ENCODE measurements at places on chromosomes 5 and 9. TPM values are rescaled to one million over a fixed set of nuclear protein-coding genes. Genes with fewer than 3 reads are reported as not detected.

- 0 out of 2 replicates have a peak, but pooled peaks cover 4% of the 10 kb centered on the region for H3K36me3 ChIP-seq
- peak overlapping the region; percentile 85 for H3K27ac ChIP-seq
- no peak for DNase-seq
- no peaks in the 10 kb centered on the region for H3K27me3 ChIP-seq
- H3K4me1 ChIP-seq = peaks cover 25% of the 10 kb centered on the region
These were observed 977 bp upstream of the PAM start for GRCh38 chr5:102753889-102754766.

Gene FAM78A
- 0.03 TPM for total RNA-seq

Gene SPZ1
- total RNA-seq = not detected

DNA sequence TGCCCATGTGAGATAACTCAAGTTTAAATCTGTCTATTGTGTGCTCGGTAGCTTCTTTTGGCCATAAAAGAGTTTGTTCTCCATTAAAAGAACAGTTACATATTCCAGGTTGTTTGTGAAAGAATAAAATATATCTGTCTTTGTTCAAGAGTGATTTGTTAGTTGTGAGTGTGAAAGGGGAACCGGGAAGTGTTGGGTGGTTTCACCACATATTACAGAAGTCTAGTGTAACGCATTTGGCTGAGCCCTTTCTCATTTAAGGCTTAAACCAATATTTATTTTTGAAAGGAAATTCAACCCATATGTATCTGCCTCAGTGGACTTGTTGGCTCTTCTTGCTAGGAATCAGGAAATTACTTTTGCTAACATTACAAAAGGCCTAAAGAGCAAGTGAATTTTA lies 54.1 kb upstream of the DMRTA1 start:
- H3K27me3 ChIP-seq = no peaks in the 10 kb centered on the region
- DNase-seq = no peak
- H3K4me1 ChIP-seq = peaks cover 4% of the 10 kb centered on the region
- no peak overlapping the region for H3K27ac ChIP-seq
- H3K4me3 ChIP-seq = no peak overlapping the region

Gene ITGA2
- 5.2 TPM for total RNA-seq

DNA sequence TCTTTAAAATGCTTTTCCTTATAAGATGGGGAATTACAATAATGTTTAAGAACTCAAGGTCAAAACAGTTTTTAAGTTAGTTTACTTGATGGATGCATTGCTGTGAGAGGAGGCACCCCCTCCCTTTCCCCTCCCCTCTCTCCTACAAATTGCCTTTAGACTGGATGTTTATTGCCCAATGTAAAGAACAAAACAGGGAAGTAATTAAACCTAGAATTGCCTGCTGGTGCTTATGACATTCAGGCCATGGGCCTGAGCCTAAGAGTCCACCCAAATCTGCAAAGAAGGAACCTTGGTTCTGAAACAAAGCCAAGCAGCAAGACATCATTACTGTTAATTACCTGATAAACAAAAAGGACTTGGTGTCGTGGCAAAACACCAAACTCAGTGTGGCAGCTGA lies 630.3 kb downstream of the ISL1 start:
- H3K4me1 ChIP-seq = no peaks in the 10 kb centered on the region
- DNase-seq = no peak
- H3K27ac ChIP-seq = no peak overlapping the region
- no peaks in the 10 kb centered on the region for H3K27me3 ChIP-seq
- no peaks in the 10 kb centered on the region for H3K36me3 ChIP-seq

GRCh38 chr9:77283991-77284390 lies 106.7 kb downstream of the VPS13A start:
- no peaks in the 10 kb centered on the region for H3K36me3 ChIP-seq
- H3K27me3 ChIP-seq = no peaks in the 10 kb centered on the region
- H3K27ac ChIP-seq = no peak overlapping the region
- DNase-seq = no peak
- no peaks in the 10 kb centered on the region for H3K4me1 ChIP-seq
- no peak overlapping the region for H3K4me3 ChIP-seq

GRCh38 chr9:83056174-83056573 lies 6.8 kb downstream of the RASEF start:
- H3K27me3 ChIP-seq = 0 out of 2 replicates have a peak, but pooled peaks cover 3% of the 10 kb centered on the region
- DNase-seq = no peak
- H3K27ac ChIP-seq = no peak overlapping the region
- no peaks in the 10 kb centered on the region for H3K4me1 ChIP-seq

Gene PCDHGA11
- total RNA-seq = 0.22 TPM

DNA sequence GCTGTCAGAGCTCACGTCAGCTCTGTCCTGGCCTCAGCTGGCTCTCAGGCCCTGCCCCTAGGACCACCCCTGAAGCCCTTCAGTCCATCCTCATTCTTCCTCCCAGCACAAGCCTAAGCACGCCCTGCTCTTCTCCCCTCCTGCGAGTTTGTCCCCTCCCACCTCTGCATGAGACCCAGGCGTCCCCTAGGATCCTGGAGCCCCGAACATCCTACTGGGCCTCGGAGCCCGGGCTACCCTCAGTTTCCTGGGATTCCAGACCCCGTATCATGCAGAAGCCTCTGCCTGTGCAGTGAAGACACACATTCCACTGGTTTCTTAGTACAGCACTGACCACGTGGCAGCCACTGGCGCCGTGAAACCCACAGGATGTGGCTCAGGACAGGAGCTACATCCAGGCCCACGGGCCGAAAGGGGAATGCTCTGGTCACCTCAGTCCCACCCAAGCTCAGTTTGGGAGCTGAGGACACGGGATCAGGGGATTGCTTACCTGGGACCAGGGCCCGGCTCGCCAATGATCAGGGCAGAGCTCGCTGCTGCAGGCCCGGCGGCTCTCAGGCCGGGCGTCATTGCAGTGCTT lies 64.2 kb downstream of the ZNF354C start:
- H3K36me3 ChIP-seq = no peaks in the 10 kb centered on the region
- peak; percentile 39 for DNase-seq
- no peaks in the 10 kb centered on the region for H3K27me3 ChIP-seq
- no peak overlapping the region for H3K27ac ChIP-seq

Gene ELAVL2
- 0.08 TPM for total RNA-seq

All from SJSA1 (cell line).